ENCODE measurements at places on chromosomes 6 and 20.

DNA sequence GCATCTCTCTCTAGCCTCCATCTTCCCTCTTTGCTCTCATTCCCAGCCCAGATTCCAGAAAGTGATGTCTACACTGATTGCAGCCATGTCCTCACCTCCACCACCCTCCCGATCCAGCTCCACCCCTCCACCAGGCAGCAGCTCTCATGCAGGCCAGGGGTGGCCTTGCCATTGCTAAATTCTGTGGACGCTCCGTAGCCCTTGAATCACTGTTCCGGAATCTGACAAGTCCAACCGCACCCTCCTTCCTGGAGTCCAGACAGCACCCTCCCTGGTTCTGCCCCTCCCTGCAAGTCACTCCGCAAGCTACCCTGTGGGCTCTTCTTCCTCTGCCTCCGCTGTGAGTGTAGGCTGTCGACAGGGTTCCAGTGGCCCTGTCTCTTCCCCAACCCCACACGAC lies 26.2 kb downstream of the TNXB start:
- DNase-seq: no peak

- DNase-seq: no peak
These were observed 46.2 kb upstream of the GGTLC1 start for GRCh38 chr20:24034820-24035219.

DNA sequence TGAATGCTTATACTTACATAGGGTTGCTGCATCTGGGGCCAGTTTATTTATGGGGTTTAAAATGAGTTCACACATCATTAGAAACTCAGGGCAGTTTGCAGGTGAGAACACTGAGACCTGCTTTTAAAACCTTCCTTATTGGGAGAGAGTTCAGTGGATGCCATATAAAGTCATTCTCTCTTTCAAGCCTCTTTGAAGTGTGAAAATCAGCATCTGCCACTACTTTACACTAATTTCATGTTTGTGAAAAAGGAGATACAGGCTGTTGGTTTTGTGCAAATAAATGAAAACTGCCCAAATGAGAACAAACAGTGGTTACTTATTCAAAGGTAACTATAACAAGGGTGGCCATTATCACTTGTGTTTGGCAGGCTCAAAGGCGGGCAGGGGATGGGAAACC lies 530.5 kb downstream of the KIF16B start:
- DNase-seq: no peak

DNA sequence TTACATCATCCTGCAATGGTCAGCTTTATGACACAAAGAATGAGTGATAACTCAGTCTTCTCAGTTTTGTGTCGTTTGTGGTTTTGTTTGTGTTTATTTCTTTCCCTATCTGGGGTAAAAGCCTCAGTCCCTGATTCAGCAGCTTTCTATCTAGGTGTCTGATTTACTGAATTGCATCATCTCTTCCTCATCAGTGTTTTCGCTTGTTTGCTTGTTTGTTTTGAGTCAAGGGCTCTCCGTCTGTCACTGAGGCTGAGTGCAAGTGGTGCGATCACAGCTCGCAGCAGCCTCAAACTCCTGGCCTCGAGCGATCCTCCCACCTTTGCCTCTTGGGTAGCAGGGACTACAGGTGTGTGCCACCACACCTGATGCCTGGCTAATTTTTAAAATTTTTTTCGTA lies 548.9 kb downstream of the PRKN start:
- DNase-seq: no peak

GRCh38 chr6:83860359-83860755 lies 868 bp downstream of the CYB5R4 start:
- no peak for DNase-seq
